Activated CD4-positive, alpha-beta memory T cell treated with anti-CD3 and anti-CD28 coated beads for 36 hours (primary cell): ENCODE measurements at places on chromosomes 1 and 21.

- no peak for DNase-seq
These were observed 53.8 kb upstream of the APP start for GRCh38 chr21:26224366-26224765.

GRCh38 chr1:114114185-114115094 is 39.2 kb downstream of the SYT6 start:
- DNase-seq: no peak

DNA sequence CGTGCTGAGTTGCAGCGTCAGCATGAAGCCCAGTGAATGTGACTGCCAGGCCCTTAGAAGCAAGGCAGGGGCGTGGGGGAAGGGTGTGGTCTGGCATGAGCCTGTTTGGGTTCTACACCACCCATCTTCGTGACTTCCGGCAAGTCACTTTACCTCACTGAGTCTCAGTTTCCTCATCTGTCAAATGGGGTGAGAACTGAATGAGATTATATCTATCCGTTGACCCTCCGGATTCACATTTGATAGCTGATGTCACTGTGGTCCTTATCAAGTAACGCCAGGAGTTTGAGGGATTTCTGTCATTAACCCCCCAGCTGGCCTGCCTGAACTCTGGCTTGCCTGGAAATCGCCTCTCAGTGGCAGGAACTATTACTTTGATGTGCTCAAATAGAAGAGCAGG is 15.6 kb downstream of the MRPL37 start:
- no peak for DNase-seq

- DNase-seq: no peak
These were observed 1911.8 kb downstream of the MRPL39 start for GRCh38 chr21:23695443-23695842.

GRCh38 chr1:239944666-239945065 is 147.0 kb upstream of the FMN2 start:
- DNase-seq: no peak

DNA sequence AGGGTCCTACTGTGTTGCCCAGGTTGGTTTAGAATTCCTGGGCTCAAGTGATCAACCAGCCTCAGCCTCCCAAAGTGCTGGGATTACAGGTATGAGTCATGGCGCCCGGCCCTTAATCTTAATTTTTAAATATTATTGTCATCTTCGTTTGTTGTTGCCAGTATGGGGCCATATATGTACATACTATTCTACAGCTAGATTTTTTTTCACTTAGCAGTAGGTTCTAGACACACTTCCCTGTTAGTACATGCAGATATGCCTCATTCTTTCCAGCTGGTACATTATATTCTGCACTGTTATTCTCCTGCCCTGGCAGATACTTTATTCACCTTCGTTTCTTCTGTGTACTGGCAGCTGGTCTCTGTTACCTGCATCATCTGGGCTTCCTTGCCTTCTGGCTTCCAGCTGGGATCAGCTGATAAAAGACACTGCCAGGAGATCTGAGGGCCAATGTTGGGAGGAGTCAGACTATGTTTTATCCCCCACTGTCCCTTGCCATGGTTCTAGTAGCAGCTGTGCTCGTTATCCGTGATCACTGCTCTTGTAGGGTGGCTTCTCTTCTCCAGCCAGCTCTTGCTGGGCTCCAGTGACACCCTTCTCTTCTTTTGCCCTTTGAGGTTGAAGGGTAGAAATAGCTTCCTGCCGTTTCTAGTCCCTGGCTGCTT is 24.7 kb downstream of the ST3GAL3 start:
- DNase-seq: no peak

DNA sequence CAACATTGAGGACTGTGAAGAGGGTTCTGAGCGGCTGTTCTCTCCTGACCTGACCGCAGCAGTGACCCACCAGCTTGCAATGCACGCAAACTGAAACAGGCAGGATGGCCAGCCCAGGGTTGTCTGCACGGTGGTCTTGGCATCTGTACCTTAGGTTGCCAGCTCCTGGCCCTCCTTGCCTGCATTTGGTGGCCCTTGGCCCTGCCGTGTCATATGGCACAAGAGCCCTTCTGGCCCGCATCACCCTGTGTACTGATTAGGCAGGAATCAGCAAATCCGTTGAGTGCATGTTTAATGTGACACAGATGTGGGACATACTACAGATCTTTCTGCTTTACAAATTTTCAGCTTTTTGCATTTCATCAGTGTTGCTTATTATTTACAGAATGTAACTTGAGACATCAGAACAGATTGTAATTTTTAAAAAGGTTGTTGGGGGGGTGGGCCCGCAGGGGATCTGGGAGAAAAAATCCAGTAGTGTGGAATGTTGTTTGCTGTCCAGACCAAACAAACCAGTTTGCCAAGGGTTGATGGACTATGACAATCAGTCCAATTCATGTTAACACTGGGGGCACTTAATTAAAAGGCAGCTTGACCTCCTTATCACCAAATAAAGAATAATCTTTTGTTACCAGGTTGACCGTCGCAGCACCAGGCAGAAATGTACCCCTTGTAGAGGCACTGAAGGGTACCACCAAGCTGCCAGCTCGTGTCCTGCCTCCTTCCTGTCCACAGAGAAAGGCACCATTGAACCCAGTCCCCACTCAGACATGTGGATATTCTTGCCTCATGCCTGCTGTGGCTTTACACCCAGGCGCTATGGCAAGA is 132.6 kb downstream of the DHRS3 start:
- no peak for DNase-seq

DNA sequence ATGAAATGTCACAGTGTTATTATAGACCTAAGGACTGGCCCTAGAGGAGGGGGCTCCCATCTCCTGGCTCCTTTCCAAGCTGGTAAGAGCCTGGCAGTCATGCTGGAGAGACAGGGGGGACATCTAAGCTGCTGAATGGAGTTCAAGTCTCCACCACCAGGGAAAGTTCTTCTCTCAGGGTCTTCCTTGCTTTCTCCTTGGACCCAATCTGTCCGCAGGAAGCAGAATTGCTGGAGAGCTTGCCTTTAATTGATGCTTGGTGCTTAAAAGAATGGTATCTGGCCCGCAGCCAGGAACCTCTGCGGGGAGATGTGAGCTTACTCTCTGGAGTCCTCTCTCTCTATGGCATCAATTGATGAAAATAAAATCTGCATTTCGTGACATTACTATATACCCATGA is 25.1 kb downstream of the IRF2BP2 start:
- no peak for DNase-seq

DNA sequence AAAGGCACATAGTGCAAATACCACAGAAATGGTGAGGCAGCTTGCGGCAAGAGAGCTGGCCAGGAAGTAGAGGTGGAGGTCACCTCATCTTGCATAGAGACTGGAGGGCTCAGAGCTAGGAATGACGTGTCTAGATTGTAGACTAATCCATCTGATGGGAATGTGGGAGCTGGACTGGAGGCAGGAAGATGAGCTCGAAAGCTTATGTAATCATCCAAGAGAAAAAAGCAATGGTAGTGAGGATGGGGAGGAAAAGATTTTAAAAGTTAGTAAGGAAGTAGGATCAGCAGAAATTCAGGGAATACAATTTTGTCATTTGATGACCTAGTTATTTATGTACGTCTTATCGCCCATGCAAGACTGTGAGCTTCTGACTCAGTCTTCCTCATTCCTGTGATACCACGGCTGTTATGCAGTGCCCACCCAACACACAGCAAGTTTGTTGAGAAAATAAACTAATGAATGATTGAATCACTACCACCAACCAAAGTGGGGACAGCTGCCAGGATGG is 123.9 kb downstream of the RRAGC start:
- no peak for DNase-seq

- no peak for DNase-seq
These were observed 18.6 kb downstream of the IFNGR2 start for GRCh38 chr21:33421713-33422393.

DNA sequence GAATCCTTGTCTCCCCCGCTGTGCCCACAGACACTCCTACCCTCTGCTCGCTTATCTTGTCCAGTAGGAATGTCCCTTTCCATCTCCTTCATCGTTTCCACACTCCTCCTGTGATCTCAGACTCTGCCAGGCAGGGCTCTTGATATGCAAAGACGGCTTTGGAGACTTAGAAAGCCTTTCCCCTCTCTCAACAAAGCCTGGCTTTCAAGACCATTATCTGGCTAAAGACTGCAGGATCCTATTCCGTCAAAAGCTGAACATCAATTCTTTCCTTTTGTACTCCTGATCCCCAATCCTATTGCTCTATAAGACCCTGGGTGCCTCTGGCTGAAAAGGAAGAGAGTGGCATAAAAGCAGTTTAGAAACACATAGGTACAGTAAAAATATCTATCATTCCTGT is 63.9 kb downstream of the SDC3 start:
- DNase-seq: no peak

- DNase-seq: peak; percentile 36
These were observed 1.1 kb downstream of the PUSL1 start for GRCh38 chr1:1309251-1310108.

DNA sequence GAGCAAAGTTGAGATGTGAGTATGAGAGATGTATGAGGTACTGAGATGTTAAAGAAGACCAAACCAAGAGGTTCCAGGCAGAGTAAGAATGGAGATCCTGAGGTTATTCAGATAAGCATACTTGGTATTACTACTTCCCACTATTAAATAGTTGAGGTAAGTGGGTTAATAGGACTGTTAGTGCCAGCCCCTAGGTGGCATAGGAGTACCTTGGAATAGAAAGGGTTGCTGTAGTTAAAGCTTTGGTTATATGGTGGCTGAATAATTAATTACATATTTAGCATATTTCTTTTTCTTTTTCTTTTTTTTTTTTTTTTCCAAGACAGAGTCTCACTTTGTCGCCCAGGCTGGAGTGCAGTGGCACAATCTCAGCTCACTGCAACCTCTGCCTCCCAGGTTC is 397.9 kb upstream of the TMPRSS15 start:
- no peak for DNase-seq

- no peak for DNase-seq
These were observed 50.8 kb upstream of the CLIC4 start for GRCh38 chr1:24694380-24694843.

DNA sequence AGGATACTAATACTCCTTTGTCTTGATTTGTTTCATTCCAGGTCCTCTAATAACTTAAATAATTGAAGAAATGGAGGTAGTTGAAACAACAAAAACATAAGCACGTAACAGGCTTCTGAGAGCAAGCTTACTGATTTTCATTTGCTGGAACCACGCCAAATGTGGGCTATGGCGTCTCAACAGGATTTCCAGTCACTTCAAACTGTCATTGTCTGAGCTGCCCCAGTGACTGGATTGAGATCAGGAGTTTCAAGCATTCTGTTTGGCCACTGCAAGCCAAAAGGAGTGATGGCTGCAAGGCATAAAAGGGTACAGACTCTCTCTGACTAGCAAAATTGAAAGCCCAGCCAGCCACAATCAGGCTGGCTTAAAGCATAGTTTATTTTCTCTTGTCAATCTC is 289.9 kb downstream of the DPYD start:
- DNase-seq: no peak

- no peak for DNase-seq
These were observed 11.6 kb upstream of the IFNAR1 start for GRCh38 chr21:33313183-33313582.

DNA sequence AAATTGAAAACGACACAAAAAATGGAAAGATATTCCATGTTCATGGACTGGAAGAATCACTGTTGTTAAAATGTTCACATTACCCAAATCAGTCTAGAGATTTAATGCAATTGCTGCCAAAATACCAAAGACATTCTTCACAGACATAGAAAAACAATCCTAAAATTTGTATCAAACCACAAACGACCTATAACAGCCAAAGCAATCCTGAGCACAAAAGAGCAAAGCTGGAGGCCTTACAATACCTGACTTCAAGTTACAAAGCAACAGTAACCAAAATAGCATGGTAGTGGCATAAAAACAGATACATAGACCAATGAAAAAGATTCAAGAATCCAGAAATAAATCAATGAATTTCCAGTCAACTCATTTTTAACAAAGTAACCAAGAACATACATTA is 1077.3 kb downstream of the KCNT2 start:
- DNase-seq: no peak

DNA sequence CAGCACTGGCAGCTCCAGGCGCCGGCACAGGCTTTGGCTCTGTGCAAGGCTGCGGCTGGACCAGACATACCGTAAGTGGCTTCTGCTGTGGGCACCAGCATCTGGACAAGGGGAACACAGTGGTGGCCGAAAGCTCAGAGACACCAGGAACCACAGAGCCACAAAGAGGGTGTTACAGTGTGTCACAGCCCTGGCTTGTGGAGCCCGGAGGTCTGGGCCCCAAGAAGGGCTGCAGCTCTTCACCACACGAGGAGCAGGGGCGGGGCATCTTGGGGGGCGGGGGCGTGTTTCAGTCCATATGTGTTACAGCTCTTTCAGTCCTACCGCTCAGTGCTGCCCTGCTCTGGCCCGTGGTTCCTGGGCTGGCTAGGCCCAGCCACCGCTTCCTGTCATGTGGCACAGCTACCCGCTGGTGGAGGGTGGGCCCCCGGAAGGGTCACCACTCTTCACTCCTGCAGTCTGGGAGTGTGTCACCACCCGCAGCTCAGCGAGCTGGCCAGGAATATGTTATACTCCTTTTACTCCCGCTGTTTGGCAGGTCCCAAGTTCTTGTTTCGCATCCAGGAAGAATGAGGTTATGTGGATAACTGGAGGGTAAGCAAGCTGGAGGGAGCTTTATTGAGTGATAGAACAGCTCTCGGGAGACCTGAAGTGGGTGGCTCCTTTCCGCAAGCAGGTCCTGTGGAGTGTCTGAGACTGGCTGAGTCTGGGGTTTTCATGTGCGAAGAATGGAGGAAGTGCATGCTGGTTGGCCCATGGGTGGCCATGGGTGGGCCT is 3.3 kb upstream of the LSM10 start:
- peak; percentile 78 for DNase-seq

- DNase-seq: no peak
These were observed 351.1 kb downstream of the CAMTA1 start for GRCh38 chr1:7136166-7136953.

DNA sequence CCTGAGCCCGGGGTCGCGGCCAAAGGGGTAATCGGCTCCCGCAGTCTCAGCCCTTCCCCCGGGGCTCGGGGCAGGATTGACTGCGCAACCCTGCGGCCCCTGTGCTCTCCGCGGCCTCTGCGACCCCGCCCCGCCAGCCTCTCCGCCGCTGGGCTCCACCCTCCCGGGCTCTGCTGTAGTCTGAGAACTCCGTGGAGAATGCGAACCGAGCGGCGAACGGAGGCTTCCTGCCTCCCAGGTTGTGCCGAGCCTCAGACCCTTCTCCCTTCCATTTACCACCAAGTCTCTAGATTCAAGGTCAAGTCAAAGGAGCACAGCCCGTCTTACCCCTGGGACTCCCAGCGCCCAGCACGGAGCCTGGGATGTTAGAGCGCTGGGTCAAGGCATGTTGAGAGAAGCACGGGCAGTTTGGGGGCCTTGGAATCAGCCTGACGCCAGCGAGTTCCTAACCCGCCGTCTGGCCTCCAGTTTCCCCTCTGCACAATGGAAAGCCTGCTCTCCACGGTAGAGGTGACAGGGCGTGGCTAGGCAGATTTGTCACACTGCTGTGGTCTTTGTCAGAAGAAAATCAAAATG is 3.0 kb downstream of the ATP2B4 start:
- DNase-seq: peak; percentile 84

- no peak for DNase-seq
These were observed 13.6 kb upstream of the GPX7 start for GRCh38 chr1:52588535-52588934.

GRCh38 chr1:232017057-232017456 is 390.5 kb downstream of the DISC1 start:
- DNase-seq: no peak
